GM04504 (cell line): ENCODE measurements at places on chromosomes 16 and 17.
A peak's percentile ranks its signal among the peaks of the same experiment; 100 is the strongest.

DNA sequence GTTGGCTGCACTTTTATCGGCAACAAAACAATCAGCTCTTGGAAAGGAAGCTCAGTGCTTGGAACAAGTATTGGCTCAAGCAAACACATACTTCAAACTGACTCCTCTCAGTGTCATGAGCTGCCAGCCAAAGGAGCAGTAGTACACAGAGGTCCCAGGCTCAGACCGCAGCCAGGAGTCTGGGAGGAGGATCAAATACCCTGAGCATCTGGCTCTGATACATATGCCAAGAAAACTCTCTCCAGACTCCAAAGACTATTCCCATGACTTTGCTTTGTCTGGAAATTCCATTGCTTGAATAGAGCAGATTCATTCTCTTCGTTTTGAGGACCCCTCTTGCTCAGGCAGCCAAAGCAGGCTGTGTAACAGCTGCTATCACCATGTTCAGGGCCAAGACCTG lies 501.6 kb upstream of the PSMD7 start:
- DNase-seq, result no peak

- no peak for DNase-seq
Observed at GRCh38 chr16:50881331-50881830, 139.5 kb downstream of the CYLD start.

DNA sequence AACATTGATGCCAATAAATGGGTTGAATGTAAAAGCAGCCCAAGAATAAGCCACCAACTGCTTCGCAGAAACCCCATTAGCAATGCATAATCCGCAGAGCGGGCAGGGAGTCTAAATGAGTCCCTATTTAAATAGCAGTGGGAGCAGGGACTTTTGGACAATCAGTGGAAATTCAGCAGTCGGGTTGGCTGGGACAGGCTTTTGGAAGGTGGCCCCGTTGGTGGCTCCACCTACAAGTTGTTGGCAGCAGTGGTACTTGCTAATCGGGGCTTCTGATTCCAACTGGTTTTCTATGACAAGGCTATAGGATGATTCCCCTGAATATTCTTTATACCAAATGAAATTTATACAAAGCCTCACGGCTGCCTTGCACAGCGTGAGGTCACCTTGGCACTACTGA lies 86.3 kb downstream of the WDR59 start:
- DNase-seq, result no peak

DNA sequence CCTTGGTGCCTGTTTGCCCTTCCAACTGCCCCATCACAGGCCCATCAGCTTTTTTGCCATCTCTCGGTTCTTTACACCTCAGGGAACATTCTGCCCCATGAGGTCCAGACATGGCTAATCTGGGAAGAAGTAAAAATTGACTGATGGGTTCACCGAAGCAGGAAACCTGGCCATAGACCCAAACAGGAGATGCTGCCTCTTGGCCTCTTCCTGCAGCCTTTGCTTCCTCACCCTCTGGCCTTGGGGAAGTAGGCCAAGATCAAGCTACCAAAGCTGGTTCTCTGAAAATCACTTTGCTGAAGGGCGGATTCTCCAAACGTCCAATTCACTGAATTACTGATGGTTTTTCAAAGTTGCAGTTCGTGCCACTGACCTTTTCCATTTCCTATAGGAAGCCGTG lies 56.1 kb downstream of the ARSG start:
- DNase-seq, result no peak

GRCh38 chr17:1123393-1123831 lies 56.4 kb downstream of the ABR start:
- DNase-seq, result no peak

- no peak for DNase-seq
Observed at GRCh38 chr16:88681709-88682451, 4.4 kb downstream of the SNAI3 start.

DNA sequence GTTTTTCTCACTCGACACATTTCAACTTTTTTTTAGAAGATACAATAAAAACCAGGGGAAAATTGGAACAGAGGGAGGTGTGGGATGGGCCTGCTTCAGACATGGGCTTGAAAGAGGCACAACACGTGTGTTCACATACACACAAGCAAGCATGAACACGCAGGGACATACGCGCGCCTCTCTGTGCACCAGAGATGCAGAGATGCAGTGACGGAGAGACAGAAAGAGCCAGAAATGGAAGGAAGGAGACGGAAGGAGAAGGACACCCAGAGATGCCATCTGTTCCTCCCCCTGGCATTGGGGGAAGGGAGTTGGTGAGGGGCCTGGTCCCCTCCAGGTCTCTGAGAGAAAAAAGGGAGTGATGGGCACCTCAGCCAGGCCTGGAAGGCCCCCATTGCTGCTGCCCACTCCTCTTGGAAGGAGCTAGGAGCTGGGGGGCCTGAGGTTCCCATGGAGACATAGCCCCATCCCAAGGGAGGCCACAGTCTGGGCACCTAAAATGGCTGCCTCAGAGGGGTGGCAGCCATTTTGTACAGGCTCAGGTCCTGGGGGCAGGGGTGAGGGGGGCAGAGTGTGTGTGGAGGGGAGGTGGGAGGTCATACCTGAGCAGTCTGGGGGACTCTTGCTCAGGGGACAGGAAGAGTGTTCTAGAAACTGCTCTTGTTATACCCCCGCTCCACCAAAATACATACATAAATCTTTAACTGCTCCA lies 3.8 kb upstream of the NEUROD2 start:
- no peak for DNase-seq

- no peak for DNase-seq
Observed at GRCh38 chr16:89484041-89484501, 6.3 kb downstream of the ANKRD11 start.

DNA sequence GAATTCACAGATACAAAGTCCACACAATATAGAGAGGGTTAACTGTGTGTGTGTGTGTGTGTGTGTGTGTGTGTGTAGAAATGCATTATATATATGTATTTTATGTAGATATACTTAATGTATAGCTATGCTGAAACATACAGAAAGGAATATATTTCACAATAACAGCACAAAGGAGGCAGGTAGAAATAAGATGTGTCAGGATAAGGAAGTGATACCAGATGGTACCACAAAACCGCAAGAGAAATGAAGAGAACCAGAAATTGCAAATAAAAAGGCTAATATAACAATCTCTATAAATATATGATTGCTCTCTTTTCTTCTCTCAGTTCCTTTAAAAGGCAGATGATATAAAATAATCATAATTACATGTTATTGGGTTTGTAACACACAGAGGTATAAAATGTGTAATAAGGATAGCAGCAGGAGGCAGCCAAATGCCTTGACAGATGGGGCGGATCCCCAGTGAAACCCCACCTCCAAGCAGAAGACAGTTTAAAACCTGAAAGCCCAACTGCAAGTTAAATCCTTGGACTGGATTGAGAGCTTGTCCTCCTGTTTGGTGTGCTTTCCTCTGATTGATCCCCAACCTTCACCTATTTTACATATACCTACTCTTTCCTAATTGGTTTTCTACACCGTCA lies 365.4 kb upstream of the C16orf82 start:
- DNase-seq, result no peak

DNA sequence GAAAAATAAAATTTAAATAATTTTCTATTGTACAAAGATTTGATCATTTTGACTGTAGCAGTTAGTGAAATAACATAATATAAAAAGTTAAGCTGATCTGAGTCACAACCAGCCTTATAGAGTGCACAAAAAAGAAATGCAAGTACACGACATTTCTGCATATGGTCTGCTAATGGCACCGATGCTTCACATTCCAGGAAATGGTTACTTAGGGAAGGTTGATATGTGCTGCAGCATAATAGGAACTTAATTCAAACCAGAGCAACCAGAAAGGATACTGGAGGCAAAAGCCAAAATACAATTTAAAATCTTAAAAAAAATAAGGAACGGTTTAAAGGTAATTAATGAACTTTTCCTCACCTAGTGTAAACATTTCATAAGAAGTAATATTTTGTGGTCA lies 10.0 kb upstream of the CFDP1 start:
- no peak for DNase-seq

DNA sequence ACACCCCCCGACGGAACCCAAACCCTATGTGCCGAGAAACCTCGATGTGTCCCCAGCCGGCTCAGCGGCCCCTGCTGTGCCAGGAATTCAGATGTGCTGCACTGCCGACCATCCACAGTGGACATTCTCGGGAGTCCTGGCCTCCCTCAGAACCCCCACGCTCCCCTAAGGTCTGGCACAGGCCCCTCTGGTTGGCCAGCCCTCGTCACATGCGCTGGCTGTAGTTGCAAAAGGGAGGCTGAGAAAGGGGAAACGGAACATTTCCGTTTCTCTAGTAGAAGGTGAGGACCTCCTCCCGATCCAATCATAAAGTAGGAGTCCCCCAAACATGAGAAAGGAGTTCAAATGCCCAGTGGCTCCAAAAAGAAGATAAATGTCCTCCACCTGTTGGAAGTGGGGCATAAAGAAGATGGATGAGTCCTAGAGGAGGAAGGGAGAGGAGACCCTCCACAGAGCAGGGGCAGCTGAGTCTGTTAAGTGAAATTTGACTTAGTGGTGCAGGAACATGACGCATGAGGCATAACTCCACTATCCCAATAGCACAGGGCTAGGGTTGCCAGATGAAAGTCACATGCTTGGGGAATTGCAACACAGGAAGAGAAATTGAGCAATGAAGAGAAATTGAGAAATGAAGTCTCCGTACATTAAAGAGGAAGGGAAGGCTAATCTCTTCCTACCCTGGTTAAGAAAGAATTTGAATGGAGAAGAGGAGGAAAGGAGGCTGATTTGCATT lies 49.3 kb upstream of the WSB1 start:
- peak; percentile 89 for DNase-seq

- no peak for DNase-seq
Observed at GRCh38 chr17:63132459-63132911, 166.4 kb downstream of the TANC2 start.

DNA sequence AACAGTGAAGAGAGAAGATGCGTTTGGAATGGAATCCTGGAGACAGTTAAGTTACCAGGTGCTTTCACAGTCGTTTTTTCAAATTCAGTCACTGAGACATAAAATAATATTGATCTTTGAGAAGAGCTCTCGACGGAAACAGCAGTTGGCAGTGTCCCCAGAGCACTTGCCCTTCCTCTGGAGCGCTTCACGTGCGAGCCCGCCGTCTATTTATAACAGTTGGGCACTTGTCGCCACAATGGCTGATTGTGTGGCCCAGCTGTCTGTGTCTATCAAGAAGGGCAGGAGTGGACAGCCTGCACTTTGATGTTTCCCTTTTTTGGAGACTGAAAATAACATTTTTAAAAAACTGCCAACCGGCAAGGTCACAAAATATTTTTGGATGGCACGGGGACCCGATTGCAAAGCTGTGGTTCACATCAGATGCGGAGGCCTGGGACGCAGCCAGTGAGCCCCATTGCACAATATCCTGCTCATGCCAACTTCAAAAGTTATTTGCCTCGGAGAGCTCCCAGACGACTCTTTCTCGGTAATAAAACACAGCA lies 62.9 kb downstream of the ADCY9 start:
- DNase-seq, result no peak

DNA sequence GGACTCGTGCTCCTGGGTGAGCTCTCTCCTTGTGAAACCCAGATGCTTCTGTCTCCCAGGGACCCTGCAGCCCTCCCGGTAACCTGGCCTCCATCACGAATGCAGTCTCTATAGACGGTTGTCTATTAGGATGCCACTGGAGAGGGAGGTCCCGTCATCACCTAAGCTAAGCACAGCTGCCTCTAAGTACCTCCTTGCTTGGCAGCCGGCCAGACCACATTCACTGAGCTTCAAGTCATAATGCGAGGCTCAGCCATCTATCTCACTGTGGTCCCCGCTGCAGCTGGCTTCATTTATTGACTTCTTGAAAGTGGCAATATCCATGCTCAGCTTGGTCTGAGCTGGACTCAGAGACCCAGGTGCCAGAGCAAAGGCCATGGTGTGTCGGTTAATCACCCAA lies 74.5 kb upstream of the HSBP1 start:
- DNase-seq, result no peak

DNA sequence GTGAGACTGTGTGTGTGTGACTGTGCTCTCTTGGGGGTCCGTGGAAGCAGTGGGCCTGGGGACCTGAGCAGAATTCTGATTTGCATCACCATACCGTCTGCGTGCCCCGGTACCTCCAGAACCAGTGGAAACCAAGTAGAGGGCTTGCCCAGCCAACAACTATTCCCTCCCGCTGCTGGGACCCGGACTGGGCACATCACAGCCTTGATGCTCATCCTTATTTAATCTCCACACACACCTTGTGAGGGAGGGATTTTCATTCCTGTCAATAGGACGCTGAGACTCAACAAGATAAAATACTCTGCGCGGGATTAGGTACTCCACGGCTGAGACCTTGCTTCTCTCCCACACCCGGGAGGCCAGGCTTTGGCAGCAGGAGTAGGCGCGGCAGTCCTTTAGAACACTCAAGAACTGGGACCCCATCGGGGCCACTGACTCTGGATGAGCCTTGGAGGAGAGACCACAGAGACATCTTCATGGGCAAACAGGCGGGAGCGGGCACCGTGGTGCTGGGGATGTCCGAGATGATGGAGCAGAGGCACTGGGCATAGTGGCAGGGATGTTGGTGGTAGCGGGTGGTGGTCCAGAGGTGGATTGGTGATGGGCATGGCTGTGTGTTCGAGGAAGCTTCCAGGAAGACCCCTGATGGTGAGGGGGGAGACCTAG lies 208.0 kb downstream of the NTN1 start:
- no peak for DNase-seq

- DNase-seq, result no peak
Observed at GRCh38 chr17:62617894-62618472, 9.5 kb upstream of the MRC2 start.

- DNase-seq, result no peak
Observed at GRCh38 chr16:18958621-18959029, 25.1 kb upstream of the TMC7 start.

DNA sequence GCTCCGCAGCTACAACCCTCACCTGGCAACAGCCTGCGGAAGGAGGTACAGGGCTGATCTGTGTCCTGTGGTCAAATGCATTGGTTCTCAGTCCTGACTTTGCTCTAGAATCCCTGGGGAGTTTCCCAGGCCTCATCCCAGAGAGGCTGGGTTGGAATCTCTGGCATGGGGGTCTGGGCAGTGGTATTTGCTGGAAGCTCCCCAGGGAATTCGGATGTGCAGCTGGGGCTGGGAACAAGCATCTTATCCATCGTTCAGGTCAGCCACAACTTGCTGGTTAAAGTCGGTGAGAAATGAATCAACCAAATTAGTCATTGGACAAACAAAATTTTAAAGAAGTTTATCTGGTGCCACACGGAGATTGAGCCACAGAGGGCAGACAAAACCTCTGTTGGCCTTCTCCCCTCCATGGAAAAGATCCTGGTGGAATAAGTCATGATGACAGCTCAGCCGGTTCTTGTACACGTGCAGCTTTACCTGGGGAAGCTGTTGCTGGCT lies 231.2 kb downstream of the FOXL1 start:
- DNase-seq, result no peak

DNA sequence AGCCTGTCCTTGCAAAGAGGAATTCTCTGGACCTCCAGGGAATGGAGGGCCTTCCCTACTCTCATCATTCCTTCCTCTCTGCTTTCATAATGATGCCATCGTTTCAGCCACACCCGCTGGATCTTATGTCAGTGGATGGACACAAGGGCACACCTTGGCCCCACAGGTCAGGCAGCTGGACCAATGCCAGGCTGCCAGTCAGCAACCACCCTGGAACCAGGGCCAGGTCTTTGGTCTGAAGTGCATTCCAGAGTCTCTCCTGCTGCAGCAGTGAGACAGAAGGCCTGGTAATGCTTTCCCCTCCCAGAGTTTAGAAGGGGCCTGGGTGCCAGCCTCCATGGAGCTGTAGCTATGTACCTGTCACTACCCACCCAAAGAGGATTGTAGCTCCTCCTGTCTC lies 7.4 kb downstream of the C1QL1 start:
- no peak for DNase-seq

GRCh38 chr17:1142561-1142971 lies 37.2 kb downstream of the ABR start:
- no peak for DNase-seq

GRCh38 chr17:46877466-46877865 lies 26.1 kb downstream of the WNT9B start:
- DNase-seq, result no peak
